Activated T-cell treated with anti-CD3 and anti-CD28 coated beads for 24 hours (primary cell): ENCODE measurements at places on chromosomes 5 and 9.

- DNase-seq = no peak
These were observed 482 bp downstream of the NFIB start for GRCh38 chr9:14313378-14313940.

DNA sequence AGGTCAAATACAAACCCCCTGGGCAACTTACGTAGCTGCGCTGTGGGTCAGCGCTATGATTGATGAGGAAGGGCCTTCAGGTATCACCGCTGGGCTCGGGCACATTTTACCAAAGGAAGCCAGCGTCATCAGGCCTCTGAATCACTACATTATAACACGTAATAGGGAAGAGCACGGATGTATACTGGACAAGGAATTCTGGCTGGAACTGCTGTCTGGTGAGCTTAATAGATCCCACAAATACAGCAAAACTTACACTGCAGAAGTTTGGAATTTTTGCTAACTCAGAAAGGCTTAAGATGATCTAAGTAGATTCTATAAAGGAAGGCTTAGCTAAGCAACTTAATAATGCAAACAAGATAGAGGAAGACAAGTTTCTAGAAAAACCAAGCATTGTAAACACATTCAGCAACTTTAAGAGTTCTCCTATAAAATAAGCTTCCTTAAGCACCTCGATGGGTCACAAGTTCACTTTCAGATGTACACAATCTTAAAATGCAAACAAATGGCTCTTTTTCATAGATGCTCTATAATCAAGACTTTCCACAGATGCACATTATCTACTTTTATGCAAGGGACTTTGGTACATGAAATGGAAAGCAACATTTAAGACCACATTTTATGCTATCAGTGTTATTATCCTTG lies 360.1 kb upstream of the PANK3 start:
- no peak for DNase-seq

- DNase-seq = no peak
These were observed 232.9 kb downstream of the NFIB start for GRCh38 chr9:14080959-14081542.

GRCh38 chr5:53260446-53260845 lies 150.9 kb upstream of the MOCS2 start:
- no peak for DNase-seq

DNA sequence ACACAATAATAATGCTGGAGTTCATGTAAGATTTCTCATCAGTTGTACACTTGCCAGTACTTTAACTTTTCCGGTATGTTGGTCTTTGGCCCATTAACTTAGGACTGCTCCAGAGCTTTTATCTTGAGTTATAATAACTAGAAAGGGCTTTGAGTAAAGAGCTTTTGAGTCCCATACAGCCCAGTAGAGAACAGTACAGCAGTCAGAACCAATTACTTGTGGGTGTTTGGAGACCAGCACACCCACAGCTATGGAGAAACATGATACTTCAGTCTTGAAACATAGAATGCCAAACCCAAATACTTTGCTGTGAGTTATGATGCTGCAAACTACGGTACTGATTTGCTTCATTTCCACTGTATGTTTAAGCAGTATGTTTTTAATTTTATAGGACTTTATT lies 374.3 kb downstream of the CCDC171 start:
- no peak for DNase-seq

- DNase-seq = no peak
These were observed 20.7 kb downstream of the COL5A1 start for GRCh38 chr9:134662143-134662876.

- DNase-seq = no peak
These were observed 216.2 kb downstream of the PIK3R1 start for GRCh38 chr5:68431601-68432337.

DNA sequence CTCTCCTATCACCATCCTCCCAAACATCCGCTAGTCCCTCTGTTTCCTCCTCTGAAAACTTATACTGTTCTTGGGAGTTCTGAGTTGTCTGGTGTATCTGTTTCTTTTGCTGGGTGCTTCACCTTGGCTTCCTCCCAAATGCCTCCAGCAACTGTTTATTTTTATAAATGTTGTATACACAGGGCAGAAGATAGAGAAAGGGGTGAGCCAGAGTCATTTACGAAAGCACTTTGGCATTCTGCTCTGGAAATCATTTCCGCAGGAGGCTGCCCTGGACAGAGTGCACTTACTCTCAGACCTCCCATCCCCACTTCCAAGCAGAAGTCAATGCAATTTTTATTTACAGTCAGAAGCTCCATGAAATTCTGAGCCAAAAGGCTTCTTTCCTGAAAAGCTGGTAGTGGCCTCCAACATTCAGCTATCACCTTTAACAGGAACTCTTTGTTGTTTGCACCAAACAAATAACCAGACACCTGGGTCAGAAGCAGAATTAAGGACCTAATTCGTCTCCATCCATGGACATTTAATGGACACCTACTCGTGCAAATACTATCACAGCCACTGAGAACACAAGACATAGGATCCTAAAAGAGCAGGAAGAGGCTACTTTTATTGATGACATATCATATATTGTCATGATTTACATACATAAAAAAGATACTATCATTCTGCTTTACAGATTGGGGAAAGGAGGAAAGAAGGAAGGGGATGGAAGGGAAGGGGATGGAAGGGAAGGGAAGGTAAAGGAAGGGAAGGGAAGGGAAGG lies 229.5 kb upstream of the PAPPA start:
- no peak for DNase-seq

- no peak for DNase-seq
These were observed 84.9 kb downstream of the GDNF start for GRCh38 chr5:37754976-37755375.

DNA sequence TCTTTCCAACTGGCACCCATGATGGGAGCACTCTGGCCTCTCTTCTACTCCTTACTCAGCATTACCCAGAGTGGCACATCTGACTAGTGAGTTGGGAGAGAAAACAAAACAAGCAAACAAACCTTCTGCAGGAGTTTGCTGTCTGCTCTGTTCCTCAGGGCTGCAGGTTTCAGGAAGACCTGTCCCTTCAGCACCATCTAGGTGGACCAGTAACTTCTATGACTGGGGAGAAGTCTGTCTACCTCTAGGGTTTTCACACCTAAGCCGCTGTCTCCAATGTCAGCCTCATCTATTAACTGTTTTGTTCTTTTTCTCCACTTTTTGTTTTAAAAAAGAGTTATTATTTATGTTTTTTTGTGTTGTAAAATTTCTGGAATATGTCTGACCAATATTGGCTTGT lies 58.7 kb downstream of the RAB3C start:
- DNase-seq = no peak

- no peak for DNase-seq
These were observed 59.1 kb upstream of the TLR4 start for GRCh38 chr9:117644932-117645636.

DNA sequence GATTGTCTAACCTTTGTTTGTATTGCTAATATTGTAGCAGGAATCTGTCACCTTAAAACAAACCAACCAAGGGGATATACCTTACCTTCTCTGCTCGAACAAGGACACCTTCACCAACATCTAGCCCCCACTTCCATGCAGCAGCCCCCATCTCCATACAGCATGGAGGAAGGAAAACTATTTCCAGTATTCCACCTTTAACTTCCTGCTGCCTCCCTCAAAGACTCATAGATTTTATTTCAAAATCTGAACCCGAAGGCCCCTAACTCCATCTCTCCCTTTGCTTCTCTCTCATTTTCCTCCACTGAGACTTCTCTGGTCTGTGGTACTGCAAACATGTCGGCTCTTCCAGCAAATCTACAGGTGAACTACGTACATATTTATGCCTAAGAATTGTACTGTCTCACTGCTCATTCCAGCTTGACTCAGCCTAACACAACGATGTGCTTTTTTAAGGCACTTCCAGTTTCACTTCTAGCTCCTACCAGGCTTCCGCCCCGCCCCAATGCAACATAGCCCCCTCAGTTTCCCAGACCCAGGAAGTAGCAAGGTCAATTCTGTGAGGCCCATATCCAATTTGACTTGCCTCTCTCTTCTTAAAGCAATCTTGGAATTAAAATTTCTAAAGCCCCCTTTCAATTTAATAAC lies 70.7 kb upstream of the RNF38 start:
- DNase-seq = peak; percentile 40

DNA sequence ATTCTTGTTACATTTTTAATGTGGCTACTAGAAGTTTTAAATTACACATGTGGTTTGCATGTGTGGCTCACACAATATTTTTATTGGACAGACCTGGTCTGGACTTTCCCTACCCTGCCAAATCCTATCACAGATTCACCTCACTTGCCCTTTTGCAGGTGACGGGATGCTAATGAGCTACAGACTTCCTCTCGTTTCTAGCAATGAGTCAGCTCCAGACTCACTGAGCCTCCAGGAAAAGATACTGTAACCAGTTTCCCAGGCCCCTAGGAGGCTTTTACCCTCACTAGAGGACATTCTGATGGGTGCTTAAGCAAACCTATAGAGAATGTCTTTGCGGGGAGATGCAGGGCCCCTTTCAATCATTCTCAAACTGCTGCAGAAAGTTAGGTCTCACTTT lies 135.4 kb downstream of the WDR41 start:
- peak; percentile 10 for DNase-seq

DNA sequence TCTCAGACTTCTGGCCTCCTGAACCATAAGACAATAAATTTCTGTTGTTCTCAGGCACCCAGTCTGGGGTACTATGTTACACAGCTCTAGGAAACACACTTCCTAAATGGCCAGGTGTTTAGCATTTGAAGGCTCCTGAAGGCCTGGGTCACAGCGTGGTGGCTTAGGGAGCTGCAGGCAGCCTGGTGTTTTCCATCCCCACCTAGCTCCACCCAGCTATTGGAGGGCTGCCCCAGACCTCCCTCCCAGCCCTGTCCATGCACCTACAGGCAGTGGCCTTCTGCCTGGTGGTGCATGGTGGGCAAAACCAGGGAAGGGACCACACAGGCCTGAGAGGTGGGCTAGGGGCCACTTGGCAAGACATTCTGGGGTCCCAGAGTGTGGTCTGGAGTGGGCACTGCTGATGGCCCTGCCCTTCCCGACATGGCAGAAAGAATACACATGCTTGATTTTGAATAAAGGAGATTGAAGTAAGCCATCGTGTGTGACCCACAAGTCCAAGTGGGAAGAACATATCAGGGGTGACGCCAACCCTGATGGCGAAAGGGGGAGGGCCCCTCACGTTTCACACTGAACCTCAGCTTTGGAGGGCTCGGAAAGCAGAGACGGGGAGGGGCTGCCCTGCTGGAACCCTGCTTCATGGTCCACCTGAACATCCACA lies 1.3 kb upstream of the SUSD3 start:
- DNase-seq = no peak

- DNase-seq = no peak
These were observed 13.3 kb downstream of the FAM163B start for GRCh38 chr9:133595910-133596309.

DNA sequence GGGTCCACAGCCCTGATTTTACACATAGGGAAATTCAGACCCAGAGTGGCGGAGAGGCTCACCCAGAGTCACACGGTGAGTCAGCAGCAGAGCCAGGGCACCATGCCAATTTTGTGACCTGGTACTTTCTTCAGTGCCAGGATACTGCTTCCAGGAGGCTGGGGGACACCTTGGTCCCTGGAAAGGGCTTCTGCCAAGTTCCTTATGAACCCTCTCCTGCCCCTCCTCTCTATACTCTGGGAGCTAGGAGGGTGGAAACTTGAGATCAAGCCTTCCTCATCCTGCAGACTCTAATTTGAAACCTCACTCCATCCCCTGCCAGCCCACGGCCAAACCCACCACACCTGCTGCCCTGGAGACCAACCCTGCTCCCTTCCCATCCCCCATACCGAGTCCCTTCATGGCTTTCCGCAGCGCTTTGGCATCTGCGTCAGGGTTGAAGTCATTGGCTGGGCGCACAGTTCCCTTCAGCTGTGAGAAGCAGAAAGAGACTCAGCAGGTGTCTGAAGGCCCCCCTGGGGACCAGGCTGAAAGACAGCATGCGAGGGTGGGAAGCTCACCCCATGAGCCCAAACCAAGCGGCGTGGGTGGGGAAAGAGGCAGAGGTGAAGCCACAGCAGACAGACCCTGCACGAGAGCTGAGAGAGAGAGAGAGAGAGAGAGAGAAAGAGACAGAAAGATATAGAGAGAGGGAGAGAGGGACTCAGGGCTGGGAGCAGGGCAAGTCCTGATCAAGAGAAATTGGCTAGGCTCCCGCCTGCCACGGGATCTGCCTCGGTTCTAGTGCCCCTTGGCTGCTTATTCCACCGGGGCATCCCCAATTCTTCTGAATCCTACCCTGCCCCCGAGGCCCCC lies 33.5 kb downstream of the ANXA6 start:
- DNase-seq = no peak

DNA sequence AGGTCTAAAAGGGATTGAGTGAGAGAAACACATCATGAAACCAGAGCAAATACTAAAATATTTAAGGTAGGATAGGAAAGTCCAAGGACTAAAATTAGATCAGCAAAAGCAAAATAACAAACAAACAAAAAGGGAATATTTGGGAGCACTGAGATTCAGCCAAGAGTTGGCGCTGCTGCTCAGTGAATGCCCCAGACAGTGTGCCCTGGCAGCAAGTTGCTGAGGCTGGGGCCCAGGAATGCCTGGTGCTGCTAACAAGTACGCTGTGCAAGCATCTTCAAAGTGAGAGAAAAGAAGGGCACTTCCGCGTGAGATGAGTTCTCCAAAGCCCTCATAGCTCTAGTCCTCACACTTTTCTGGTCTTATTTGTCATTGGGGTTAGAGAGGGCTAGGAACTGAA lies 603.3 kb downstream of the EFNA5 start:
- no peak for DNase-seq

DNA sequence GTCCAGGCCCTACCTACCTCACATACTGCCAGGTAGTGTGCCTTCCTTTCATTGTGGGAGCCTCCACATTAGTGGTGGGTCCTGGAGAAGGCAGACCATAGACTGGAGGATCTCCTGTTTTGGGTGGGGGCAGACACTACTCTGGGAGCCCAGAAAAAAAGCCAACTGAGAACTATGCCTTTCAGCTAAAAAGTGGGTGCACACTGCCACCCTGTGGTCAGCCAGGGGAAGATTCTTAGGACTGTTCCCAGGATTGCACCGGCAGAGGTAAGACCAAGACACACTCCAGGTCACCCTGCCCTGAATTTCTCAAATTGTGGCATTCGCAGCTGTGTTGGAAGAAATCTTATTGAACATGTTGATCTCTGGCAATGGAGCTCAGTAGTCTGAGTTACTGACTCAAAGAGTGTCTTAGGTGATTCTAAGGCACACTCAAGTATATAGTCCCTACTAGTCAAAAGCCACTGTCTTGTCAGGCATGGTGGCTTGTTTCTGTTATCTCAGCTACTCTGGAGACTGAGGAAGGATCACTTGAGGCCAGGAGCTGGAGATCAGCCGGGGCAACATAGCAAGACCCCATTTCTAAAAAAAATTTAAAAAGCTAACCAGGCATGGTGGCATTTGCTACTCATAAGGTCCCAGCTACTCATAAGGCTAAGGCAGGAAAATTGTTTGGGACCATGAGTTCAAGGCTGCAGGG lies 3.6 kb downstream of the SIGMAR1 start:
- peak; percentile 62 for DNase-seq

DNA sequence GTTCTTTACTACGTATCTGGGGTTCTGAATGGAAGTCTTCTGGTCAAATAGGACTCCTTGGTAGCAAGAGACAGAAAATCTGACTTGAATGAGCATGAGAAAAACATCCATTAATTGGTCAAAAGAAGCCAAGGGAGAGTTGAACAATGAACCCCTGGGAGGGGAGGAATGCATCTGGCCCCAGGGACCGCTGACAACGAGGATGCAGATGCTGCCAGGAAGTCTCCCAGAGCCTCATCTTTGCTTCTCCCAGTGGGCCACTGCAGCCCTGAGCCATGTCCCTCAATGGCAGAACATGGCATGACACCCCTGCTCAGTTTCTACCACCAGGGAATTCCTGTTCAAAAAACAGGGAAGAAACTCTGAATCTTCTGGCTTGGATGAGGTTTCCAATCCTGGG lies 50.5 kb upstream of the ICE1 start:
- no peak for DNase-seq
